ENCODE measurements at places on chromosomes 12 and 14.

GRCh38 chr14:35999294-35999693 is 173.2 kb downstream of the BRMS1L start:
- DNase-seq = no peak

GRCh38 chr12:89286501-89286900 is 65.8 kb downstream of the DUSP6 start:
- no peak for DNase-seq

DNA sequence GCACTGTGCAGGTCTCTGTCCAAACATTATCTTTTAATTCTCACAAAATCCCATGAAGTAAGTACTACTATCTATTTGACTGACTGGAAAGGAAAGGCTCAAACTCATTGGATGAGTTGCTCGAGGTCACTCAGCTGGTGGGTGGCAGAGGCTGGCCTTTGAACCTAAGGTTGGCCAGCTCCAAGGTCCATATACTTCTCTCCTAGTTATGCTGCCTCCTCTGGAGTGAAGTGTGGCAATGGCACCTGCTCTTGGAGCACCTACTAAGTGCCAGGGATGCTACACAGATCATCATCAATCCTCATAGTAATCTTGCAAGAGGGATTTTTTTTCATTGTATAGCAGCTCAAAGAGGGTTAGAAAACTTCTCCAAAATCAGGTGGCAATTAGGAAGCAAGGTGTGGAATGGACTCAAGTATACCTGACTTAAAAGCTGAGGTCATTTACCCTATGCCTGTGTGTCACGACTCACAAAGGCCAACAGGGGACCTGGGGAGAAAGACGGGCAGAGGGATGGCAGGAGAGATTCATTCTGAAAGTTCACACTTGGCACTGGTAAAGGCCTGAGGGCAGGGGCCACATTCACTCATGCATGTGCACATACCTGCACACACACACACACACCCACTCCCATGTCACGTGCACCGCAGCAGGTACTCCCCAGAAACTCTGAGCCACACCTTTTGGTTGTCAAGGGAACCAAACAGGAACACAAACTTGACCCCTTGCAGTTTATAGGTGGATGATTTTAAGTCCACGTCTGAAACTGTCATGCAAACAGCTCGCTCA is 146.4 kb downstream of the FOXN3 start:
- no peak for DNase-seq

GRCh38 chr14:33642080-33642479 is 308.8 kb downstream of the EGLN3 start:
- DNase-seq = no peak

GRCh38 chr14:99125113-99125512 is 146.9 kb downstream of the BCL11B start:
- no peak for DNase-seq

- no peak for DNase-seq
Observed at GRCh38 chr14:91934554-91935285, 12.8 kb downstream of the FBLN5 start.

All from stimulated activated CD4-positive, alpha-beta T cell treated with anti-CD3 and anti-CD28 coated beads, Interleukin-4, amount 100 ng/mL, for 4 hours (primary cell).